Lung microvascular endothelial cell (primary cell): ENCODE measurements at places on chromosomes 11 and 22. TPM values are rescaled to one million over a fixed set of nuclear protein-coding genes. Genes with fewer than 3 reads are reported as not detected.
A peak's percentile ranks its signal among the peaks of the same experiment; 100 is the strongest.

Gene APOL3
- total RNA-seq = 95.7 and 176 TPM in 2 replicates

Gene DDIAS
- total RNA-seq = 1.8 and 3.5 TPM in 2 replicates

Gene BAIAP2L2
- under 0.01 TPM in 2 replicates for total RNA-seq

DNA sequence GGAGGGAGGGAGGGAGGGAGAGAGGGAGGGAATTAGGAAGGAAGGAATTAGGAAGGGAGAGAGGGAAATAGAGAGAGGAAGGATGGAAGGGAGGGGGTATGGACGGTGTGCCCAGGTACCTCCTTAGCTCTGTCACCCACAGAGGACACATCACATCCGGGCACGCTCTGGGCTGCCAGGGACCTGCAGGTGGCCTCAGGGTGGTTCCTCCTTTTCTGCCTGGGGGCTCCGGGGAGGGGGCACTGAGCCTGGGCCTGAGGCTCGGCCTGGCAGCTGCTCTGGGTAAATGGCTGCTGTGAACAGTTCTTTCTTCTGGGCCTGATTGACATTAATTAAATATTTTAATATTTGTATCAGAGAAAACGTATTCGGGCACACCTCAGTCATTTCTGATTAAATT is 733.5 kb downstream of the BRD1 start:
- DNase-seq = no peak

- no peak for DNase-seq
Observed at GRCh38 chr22:45036154-45036553, 26.3 kb upstream of the PHF21B start.

GRCh38 chr22:49619301-49619700 is 208.4 kb downstream of the BRD1 start:
- no peak for DNase-seq

- DNase-seq = peak; percentile 50
Observed at GRCh38 chr22:43007519-43008102, 7.3 kb downstream of the PACSIN2 start.
